ENCODE measurements at places on chromosomes 6 and 20. TPM values are rescaled to one million over a fixed set of nuclear protein-coding genes. Genes with fewer than 3 reads are reported as not detected.

DNA sequence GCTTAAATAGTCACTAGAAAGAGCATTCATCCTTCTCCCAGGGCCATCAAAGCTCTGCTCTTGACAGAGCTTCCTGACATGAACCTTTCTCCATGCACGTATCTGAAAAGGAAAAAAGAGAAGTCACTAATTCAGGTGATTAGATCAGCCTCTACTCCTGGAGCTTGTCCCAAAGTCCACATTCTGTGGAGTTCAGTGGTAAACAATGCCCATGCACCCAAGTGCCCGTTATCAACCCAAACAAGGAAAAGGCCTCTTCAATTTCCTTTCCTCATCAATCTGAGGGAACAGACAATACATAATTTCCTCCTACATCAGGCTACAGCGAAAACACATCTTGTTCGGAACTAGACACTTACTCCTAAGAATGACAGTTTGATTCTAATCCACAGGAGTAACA lies 129.2 kb upstream of the PCSK2 start:
- no peak for DNase-seq
- no peak overlapping the region for H3K27ac ChIP-seq
- no peaks in the 10 kb centered on the region for H3K27me3 ChIP-seq
- no peak overlapping the region for H3K4me3 ChIP-seq
- peaks cover 4% of the 10 kb centered on the region for H3K4me1 ChIP-seq

- DNase-seq, result no peak
Observed at GRCh38 chr6:166169549-166170421, 2.1 kb upstream of the TBXT start.

DNA sequence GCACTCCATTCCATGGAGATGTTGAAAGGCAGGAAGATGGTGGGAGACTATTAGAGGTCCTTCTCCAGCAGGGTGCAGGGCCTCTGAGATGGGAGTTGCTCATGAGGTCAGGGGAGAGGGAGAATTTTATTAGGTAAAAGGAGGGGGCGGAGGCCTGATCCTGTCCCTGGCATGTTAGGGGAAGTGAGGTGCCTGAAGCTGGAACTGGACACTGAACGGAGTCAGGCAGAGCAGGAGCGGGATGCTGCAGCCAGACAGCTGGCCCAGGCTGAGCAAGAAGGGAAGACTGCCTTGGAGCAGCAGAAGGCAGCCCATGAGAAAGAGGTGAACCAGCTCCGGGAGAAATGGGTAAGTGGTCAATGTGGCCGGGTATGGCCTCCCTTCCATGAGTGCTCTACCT lies 24.4 kb downstream of the CEP250 start:
- no peaks in the 10 kb centered on the region for H3K4me1 ChIP-seq
- DNase-seq, result no peak
- no peaks in the 10 kb centered on the region for H3K27me3 ChIP-seq
- H3K27ac ChIP-seq, result no peak overlapping the region

- H3K27ac ChIP-seq, result no peak overlapping the region
- H3K36me3 ChIP-seq, result no peaks in the 10 kb centered on the region
- no peaks in the 10 kb centered on the region for H3K27me3 ChIP-seq
- no peak overlapping the region for H3K4me3 ChIP-seq
- H3K4me1 ChIP-seq, result no peaks in the 10 kb centered on the region
- DNase-seq, result no peak
Observed at GRCh38 chr6:139313229-139313628, 21.4 kb upstream of the TXLNB start.

DNA sequence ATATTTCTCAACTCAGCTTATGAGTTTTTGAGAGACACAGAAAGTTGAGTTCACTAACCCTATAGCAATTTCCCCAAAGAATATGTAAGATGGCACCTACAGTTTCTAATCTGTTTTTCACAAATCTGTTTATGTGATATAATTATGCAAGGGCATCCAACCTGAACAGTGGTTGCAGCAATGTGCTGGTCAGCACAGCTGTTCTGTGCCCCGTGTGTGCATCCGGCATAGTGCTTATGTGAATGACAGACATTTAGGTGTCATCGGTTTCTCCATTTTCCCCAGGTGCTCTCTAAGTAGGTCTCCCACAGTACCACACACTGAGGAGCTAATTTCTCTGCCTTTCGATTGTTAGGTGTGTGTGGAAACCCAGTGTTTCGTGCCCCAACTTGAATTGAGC lies 7.7 kb upstream of the BACH2 start:
- no peak for DNase-seq
- H3K4me3 ChIP-seq, result no peak overlapping the region
- H3K36me3 ChIP-seq, result no peaks in the 10 kb centered on the region
- no peaks in the 10 kb centered on the region for H3K27me3 ChIP-seq

- H3K27ac ChIP-seq, result no peak overlapping the region
- no peaks in the 10 kb centered on the region for H3K27me3 ChIP-seq
- H3K4me3 ChIP-seq, result no peak overlapping the region
Observed at GRCh38 chr6:67300430-67301040, 1334.5 kb upstream of the ADGRB3 start.

Gene C4A
- total RNA-seq, result 191 TPM

Gene PRDM13
- total RNA-seq, result not detected
